ENCODE measurements at places on chromosomes 6 and 20. TPM values are rescaled to one million over a fixed set of nuclear protein-coding genes. Genes with fewer than 3 reads are reported as not detected.

GRCh38 chr6:98579079-98579478 lies 255.3 kb upstream of the POU3F2 start:
- DNase-seq = no peak

DNA sequence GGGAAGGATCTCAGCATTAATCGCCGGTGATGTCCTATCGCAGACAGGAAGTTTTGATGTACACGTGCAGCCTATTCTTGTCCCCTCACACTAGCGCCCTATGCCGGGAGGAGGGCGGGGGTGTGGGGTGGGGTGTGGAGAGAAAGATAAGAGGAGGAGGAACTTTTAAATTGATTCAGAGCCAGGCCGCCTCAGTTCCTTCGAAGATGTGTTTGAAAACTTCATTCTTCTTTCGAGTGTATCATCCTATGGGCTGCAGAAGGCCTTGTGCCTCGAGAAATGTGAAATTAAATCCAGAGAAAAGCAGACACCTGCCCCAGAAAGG lies 2.5 kb upstream of the POU3F2 start:
- DNase-seq = no peak

Gene HMGCLL1
- 0.94 TPM for total RNA-seq

Gene C6orf52
- not detected for total RNA-seq

Data from right atrium auricular region (tissue), 2 donors.